H9 (cell line): ENCODE measurements at places on chromosomes 1 and 21. TPM values are rescaled to one million over a fixed set of nuclear protein-coding genes. Genes with fewer than 3 reads are reported as not detected.

ORC1 gene
- total RNA-seq = 44.3 and 46.4 TPM in 2 replicates

IL20 gene
- total RNA-seq = not detected in 2 replicates

UQCRHL gene
- 2.0 and 2.6 TPM in 2 replicates for total RNA-seq

PTPN14 gene
- 76.4 and 79.0 TPM in 2 replicates for total RNA-seq

AKNAD1 gene
- not detected in 2 replicates for total RNA-seq

NDUFS2 gene
- 80.3 and 84.5 TPM in 2 replicates for total RNA-seq

FAM72A gene
- total RNA-seq = 10.5 and 11.4 TPM in 2 replicates

CFHR2 gene
- total RNA-seq = not detected in 2 replicates

NCAM2 gene
- 2.2 and 2.6 TPM in 2 replicates for total RNA-seq

LCE6A gene
- total RNA-seq = not detected in 2 replicates

UBL4B gene
- not detected in 2 replicates for total RNA-seq

CNIH4 gene
- total RNA-seq = 104 and 114 TPM in 2 replicates

NID1 gene
- 28.2 and 28.5 TPM in 2 replicates for total RNA-seq

CSF3R gene
- total RNA-seq = not detected in 2 replicates

TACSTD2 gene
- 1.2 and 1.5 TPM in 2 replicates for total RNA-seq

CDA gene
- 6.5 and 7.0 TPM in 2 replicates for total RNA-seq

LCA5L gene
- total RNA-seq = 0.46 and 0.50 TPM in 2 replicates

FNBP1L gene
- 115 and 119 TPM in 2 replicates for total RNA-seq

PLA2G2C gene
- total RNA-seq = not detected in 2 replicates

CYP4B1 gene
- total RNA-seq = not detected in 2 replicates

LCE3E gene
- total RNA-seq = not detected in 2 replicates

STMN1 gene
- total RNA-seq = 499 and 500 TPM in 2 replicates

RIMKLA gene
- 4.7 and 6.2 TPM in 2 replicates for total RNA-seq

GJA5 gene
- total RNA-seq = 0.33 and 0.39 TPM in 2 replicates

OVAAL gene
- not detected in 2 replicates for total RNA-seq

SLC9C2 gene
- total RNA-seq = not detected in 2 replicates

EPHA10 gene
- total RNA-seq = 0.42 and 0.96 TPM in 2 replicates

LCE3C gene
- not detected in 2 replicates for total RNA-seq

PRAMEF12 gene
- not detected in 2 replicates for total RNA-seq

HSPB7 gene
- not detected in 2 replicates for total RNA-seq

CAMSAP2 gene
- 30.7 and 33.7 TPM in 2 replicates for total RNA-seq
